ENCODE measurements at places on chromosomes 2 and 18.

DNA sequence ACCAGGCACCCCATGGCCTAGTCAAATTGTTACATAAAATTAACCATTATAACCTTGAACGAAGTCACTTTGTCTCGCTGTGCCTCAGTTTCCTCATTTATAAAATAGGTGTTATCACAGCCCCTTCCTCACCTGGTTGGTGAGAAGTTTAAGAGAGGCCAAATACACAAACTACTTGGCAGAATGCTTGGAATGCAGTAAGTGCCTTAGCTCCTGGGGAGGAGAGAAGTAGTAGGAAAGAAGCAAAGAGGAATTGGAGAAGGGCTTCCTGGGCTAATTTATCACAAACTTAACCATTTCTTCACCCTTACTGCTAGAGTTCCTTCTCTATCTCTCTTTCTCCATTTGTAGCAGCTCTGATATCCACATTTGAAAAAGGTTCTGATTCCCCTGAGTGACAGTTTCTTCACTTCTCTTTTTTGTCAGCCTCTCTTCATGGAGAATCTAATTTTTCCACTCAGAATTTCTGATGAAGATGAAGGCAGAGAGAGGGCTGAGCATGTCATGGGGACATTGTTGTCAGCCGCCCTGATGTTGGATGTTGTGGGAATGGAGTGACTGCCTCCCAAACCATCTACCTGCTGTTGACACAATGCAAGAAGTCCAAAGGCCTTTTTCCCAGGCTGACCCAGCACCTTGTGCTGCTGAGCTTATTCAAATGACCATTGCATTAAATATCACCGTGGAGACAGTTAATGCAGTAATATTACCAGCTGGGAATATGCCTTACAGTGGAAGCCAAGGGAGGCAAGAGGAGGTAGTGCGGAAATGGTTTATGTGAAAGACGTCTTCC, 60.4 kb downstream of the BOD1L2 start:
- no peak for DNase-seq

GRCh38 chr18:3717376-3718025, 267.5 kb downstream of the TGIF1 start:
- DNase-seq, result no peak

DNA sequence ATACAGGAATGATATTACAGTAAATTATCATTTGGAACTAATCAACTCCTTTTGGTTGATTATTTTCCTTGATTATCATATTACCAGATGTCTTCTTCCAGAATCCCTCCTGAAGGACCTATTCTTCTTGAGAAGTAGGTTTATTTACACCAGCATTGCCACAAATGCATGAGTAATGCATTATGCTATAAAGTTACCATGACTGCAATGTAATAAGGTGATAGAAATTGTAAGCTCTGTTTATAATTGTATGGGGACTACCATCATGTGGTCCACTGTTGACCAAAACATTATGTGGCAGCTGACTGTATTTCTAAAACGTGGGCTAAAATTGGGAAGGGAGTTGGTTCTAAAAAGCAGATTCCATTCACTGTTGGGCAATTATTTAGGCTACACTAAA, 602.2 kb downstream of the NYAP2 start:
- DNase-seq, result no peak

DNA sequence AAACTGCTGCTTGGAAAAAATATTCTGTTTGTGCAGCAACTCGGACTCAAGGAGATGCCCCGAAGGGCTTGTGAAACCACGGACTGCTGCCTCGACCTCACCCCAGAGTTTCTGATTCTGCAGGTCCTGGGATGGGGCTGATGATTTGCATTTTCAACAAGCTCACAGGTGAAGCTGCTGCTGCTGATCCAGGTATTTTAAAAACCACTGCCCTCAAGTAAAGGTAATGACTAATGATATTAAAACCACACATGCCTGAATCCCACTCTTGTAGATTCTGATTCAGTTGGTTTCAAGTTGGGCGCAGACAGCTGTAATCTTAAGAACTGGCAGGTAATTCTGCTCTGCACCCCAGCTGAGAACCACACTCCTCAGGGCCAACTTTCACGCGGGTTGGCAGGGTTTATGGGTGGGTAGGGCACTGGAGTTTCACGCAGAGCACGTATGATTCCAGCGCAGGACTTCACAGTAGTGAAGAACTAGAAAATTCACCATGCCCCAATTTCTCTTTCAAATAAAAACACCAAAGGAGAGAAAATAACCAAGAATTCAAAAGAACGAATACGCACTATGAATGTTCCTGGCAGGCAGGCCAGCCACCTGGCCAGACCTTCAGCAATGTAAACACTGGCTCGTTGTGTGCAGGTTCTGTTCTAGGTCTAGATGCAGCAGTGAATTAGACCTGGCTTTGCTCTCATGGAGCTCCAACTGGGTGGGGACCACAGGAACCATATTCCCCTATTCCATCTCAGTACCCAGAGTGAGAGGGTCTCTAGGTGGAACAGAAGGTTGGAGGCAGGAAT, 74.6 kb upstream of the ZFP36L2 start:
- no peak for DNase-seq

DNA sequence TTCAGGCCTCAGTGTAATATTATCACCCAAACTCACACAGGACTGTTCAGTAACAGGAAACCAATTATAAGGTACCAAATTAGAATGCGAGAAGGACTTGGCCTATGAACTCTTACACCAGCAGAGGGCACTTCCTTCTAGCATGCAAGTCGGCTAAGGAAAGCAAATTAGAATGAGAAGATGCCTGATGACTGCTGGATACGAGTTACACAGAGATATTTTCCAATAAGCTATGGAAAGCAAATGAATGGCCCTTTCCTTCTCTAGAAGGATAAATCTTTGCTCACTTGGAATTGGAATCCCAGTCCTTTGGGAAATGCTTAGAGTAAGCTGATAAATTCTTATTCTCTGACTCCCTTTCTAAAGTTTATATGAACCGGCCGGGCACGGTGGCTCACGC, 109.8 kb downstream of the AP1S3 start:
- DNase-seq, result peak; percentile 6

DNA sequence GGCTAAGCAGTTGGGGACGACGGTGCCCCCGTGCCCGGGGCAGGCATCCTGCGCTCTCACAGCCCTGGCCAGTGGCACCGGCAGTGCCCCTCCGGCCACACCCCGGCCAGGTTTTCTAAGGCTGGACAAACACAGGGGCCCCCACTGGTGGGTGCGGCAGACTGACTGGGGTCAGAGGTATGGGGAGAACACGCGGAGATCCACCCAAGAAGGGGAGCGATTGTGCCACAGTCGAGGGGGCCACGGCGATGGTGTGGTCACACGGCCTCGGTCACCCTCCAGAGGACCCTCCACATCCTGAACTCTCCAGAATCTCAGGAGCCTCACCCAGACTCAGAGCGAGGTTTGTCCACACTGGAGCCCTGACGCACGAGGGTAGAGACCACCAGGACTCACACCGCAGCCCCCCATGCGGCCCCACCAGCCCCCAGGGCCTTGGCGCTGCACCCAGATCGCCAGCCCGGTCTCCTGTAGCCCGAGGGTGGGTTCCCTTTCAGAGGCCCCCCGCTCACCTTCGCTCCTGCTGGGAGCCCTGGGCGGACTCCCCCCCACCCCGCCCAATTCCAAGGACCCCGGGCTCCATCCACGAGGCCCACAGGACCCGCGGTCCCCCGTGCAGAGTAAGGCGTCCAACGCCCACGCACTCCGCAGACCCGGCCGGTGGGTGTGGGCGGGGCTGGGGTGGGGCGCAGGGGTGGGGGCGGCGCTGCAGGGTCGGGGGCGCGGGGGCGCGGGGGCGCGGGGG, 15.2 kb downstream of the PDCD1 start:
- DNase-seq, result no peak

GRCh38 chr2:16767789-16768476, 102.3 kb upstream of the CYRIA start:
- DNase-seq, result no peak

DNA sequence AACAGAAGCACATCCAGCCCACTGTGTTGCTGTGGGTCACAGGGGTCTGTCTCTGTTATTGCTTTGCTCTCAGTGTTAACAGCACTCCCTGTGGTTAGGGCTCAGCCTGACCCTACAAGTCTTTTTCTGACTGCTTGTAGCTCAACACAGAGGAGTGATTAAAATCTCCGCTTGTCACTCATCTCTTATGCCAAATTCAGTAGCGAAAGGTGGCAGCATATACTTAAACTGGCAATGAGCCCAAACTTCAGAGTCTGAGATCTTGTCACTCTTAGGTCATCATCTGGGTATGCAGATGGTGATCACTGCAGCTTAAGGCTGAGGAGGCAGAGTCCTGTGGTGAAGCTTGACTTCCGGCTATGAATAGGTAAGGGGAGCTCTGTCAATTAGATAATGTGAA, 63.3 kb upstream of the CSRNP3 start:
- no peak for DNase-seq

- no peak for DNase-seq
These were observed 191.5 kb upstream of the SALL3 start for GRCh38 chr18:78788161-78788560.

- DNase-seq, result no peak
These were observed 345.5 kb downstream of the ERBB4 start for GRCh38 chr2:212193056-212193455.

DNA sequence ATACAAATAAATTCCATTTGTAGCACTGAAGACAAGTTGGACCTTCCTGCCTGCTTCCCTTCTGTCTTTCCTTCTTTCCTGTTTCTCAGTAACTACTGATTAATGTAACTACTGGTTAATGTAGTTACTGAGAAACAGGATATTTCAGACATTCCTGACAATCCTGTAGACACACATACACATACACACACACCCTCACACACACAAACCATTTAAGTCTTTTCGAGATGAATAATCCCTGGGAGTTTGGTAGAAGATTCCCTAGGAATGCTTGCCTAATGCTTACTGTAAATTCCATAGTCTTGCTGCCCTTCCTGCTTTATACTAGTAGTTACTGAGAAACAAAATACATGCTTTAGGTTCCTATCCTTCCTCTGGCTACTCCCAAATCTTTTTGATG, 83.9 kb downstream of the PIK3C3 start:
- no peak for DNase-seq

GRCh38 chr2:23587341-23587880, 202.4 kb downstream of the KLHL29 start:
- no peak for DNase-seq

- DNase-seq, result no peak
These were observed 185.2 kb downstream of the ZFP36L2 start for GRCh38 chr2:43041173-43041591.

GRCh38 chr2:121376535-121377250, 91.7 kb upstream of the TFCP2L1 start:
- no peak for DNase-seq

DNA sequence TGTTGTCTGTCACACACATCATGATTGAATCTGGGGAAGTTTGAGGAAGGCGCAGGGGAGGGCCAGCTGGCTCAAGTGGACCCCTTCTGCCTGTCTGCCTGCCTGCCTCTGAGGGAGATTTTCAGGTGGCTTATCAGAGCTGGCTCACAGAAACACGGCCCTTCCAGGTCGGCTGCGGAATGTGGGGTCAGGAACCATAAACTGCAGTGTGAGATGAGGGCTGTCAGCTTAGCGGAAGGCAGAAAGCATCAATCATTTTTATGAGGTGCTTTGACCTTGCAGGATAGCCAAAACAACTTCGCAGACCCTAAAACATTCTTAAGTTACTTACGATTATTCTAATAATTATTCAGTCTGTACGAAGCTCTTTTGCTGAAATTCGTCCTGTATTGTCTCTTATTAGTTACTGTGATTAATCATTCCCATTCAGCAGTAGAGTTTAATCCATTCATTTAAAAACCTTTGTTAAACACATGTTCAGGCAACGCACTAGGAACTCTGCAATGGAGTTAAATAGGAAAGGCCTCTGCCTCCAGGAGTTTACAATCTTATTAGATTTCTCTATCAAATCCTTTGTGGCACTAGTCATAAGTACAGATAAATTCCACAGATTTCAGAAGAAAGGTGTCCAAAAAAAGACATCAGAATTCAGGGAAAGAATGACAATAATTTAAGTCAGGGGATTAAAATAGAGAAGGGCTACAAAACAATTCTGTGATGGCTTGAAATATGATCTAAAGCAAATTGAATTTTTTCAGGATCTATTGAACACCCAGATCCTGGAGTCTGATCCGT, 371.6 kb downstream of the HRH4 start:
- no peak for DNase-seq

- no peak for DNase-seq
These were observed 351.6 kb downstream of the PTPRM start for GRCh38 chr18:7918701-7919100.

GRCh38 chr2:11903085-11903606, 156.7 kb downstream of the LPIN1 start:
- DNase-seq, result no peak

Data from T-cell (primary cell).